ENCODE measurements at places on chromosomes 6 and 20. TPM values are rescaled to one million over a fixed set of nuclear protein-coding genes. Genes with fewer than 3 reads are reported as not detected.

CLPSL1 gene
- not detected for total RNA-seq

RING1 gene
- 24.5 TPM for total RNA-seq

RNF217 gene
- total RNA-seq: 4.2 TPM

IPCEF1 gene
- 0.02 TPM for total RNA-seq

ANKRD6 gene
- total RNA-seq: 2.3 TPM

WFDC10B gene
- not detected for total RNA-seq

PTPRT gene
- total RNA-seq: not detected

NOX3 gene
- total RNA-seq: not detected

UST gene
- 3.9 TPM for total RNA-seq

HUS1B gene
- 0.31 TPM for total RNA-seq

TNF gene
- 0.14 TPM for total RNA-seq

Data from A549 treated with Mapracorat at 1 μM for 4 hours (cell line).